Epithelial cell of prostate (primary cell): ENCODE measurements at places on chromosomes 12 and 14.
A peak's percentile ranks its signal among the peaks of the same experiment; 100 is the strongest.

GRCh38 chr12:104320627-104321024, 17.1 kb downstream of the EID3 start:
- no peak for DNase-seq

- DNase-seq, result peak; percentile 66
These were observed 61.2 kb upstream of the STXBP6 start for GRCh38 chr14:25111061-25111601.

DNA sequence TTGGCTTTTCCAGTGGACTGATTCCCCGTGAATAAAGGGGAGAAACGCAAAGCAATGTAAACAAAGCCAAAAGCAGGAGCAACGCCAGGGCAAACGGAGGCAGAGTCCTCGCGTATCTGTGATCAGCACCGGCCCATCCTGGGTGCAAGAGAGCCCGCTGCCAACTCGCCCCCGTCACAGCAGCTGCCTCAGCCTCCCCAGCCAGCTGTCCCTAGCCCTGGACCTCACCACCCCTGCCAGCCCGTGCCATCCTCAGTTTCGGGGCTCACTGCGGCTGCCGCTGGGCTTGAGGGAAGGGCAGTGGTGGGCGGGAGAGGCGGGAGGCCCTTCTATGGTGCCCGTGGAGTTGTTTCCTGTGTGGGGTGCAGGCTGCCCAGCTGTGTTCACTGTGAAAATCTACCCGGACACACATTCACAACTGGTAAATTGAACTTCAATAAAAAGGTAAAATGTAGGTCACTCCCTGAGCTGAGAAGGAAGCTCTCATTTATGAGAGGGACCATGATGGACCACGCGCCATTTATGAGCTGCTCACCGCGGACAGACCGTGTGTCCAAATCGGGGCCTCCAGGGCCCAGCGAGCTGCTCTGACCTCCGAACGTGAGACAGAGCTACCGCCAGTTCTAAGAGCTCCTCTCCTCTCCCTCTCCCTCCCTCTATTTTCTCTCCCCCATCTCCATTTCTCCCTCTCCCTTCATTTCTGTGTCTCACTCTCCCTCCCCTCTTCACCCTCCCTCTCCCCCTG, 330.5 kb upstream of the SFSWAP start:
- DNase-seq, result no peak

DNA sequence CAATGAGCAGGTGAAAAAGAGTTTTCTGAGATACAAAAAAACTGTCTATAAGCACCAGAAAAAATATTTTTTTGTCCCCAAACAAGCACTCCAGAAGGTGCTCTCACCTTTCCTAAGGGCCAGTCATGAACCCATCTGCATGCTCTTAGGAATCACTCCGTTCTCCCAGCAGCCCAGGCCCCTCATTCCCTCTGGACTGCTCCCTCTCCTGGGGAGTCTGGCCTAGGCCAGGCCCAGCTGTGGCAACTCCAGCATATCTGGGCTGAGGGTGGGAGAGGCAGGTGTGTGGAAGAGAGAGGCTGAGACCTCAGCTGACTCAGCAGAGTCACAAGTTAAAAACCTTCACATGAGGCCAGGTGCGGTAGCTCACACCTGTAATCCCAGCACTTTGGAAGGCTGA, 54.6 kb downstream of the TRAFD1 start:
- no peak for DNase-seq

DNA sequence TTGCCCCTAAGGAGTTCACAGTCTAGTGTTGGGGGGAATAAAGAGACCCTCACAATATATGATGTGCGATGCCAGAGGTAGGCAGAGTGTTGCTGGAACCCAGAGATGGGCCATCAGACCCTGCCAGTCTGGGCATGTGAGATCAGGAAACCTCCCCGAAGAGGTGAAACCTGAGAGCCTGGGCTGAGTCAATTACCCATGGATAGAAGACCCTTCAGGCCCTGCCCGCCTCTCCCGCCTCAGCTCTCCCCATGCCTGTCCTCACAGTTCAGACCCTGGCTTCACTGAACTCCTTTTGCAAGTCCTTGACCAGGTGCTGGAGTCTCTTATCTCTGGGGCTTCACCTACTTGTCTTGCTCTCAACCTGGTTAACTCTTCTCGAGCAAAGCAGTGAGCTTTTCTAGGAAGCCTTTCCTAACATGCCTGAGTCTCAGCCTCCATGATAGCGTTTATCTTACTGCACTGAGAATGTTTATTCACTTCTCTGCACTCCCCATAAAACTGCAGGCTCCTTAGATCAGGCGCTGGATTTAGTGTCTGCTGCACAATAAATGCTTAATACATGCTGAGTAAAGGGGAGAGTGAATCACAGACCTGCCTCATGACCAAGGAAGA, 19.6 kb downstream of the ALDH1L2 start:
- no peak for DNase-seq
